SW 1271 (cell line): ENCODE measurements at places on chromosomes 16 and 17.

- no peak for DNase-seq
These were observed 6.7 kb upstream of the GOSR2 start for GRCh38 chr17:46916211-46916610.

GRCh38 chr17:44933824-44934744, 13.5 kb downstream of the KIF18B start:
- no peak for DNase-seq

DNA sequence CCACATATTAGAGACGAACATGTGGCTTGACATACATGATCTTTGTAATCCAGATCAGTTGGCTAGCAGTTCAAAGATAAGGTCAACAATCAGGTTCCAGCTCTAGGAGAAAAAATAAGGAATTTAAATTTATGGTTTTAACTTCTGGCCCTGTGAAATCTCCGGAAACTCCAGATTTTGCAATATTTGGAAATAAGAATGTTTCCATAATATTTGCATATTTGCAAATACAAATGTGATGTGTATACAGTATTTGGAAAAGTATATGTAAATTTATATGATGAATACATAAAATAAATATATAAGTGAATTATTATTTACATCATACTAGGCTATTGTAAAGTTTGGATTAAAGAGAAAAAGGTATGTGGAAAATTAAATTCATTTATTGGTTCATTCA, 97.1 kb downstream of the KCNJ2 start:
- DNase-seq, result no peak

GRCh38 chr17:4175921-4176807, 33.2 kb downstream of the CYB5D2 start:
- DNase-seq, result no peak

DNA sequence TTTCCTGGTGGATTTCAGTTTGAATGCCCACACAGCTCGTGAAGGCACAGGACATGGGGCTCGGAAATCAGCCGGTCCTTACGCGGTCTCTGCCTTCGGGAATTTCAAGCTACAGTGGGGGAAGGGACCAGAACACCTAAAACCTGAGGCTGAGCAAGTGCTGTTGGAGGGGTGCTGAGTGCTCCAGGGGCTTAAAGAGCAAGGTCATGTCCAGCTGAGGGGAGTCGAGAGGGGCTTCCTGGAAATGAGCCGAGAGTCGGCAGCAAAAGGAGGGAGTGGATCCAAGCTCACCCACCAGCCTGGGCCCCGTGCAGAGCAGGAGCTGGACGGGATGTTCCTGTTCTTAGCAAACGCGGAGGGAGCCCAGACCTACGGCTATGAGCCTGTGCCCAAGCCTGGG, 73.2 kb upstream of the RPL38 start:
- no peak for DNase-seq

- DNase-seq, result no peak
These were observed 392 bp downstream of the ZSCAN32 start for GRCh38 chr16:3400446-3400778.

DNA sequence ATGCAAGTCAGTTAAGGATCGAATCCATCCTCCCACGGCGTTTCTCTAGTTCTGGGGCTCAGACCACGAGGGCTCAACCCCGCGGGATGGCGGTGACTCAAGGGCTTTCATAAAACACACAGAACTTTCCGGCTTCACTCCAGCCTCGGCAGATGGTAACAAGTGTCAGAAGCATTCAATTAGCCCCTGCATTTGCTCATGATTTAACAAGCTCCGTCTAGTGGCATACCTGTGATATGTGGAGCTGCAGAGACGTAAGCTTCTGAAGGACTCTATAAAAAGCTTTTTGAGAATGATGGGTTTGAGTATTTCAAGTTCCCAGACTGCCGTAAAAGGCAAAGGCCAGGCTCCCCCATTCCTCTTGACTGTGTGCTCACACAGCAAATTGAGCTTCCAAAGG, 91.3 kb upstream of the SEC14L1 start:
- DNase-seq, result no peak

GRCh38 chr17:69450131-69450530, 35.6 kb downstream of the MAP2K6 start:
- no peak for DNase-seq

GRCh38 chr17:42193216-42193968, 902 bp downstream of the GHDC start:
- no peak for DNase-seq

- DNase-seq, result no peak
These were observed 5.8 kb downstream of the P2RX5 start for GRCh38 chr17:3690094-3690715.

DNA sequence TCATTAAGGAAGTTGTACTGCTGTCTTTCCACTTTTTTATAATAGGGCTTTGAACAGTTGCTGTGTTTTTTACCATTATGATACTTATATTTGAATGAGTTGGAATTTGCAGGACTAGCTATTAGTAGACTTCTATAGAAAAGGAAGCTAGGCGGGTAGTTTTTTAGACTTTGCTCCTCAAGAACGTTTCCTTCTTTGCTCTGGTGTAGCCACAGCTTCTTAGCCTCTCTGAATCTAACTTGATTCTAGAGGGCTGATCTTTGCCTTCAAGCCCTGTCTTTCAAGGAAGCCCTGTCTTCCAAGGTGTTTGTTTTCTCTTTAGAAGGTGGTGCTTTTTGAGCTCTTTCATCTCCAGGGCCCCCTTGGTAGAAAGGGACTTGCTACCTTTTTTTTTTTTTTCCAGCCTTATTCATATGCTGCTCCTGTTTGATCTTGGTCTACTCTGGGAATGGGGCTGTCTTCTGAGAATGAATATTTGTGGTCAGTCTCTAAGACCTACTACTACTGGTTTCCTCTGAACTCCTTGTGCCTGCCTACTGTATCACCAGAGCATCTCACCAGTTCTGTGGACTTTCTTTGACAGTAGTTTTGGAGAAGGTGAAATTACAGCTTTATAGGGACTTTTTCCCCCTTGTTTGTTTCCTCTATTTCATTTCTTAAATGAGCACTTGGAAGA, 52.3 kb upstream of the RASL10B start:
- DNase-seq, result no peak

DNA sequence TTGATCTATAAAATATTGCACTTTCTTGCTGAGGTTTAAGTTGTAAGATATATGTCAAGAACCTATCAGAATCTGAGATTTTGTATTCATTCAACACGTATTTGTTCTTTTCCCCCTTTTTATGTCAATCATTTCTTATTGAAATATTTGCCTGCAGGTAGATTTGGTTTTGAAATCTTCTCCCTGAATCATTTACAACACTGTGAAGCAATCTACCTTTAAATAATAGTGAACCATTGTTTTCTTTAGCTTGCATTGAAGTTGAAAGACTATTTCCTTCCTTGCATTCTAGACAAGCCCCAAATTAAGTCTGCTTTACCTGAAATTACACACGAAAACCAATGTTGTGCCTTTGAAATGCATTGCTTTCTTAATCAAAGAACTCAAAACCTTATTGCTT, 460.2 kb downstream of the KIF2B start:
- no peak for DNase-seq

- no peak for DNase-seq
These were observed 12.2 kb downstream of the RPL19 start for GRCh38 chr17:39212195-39212810.

DNA sequence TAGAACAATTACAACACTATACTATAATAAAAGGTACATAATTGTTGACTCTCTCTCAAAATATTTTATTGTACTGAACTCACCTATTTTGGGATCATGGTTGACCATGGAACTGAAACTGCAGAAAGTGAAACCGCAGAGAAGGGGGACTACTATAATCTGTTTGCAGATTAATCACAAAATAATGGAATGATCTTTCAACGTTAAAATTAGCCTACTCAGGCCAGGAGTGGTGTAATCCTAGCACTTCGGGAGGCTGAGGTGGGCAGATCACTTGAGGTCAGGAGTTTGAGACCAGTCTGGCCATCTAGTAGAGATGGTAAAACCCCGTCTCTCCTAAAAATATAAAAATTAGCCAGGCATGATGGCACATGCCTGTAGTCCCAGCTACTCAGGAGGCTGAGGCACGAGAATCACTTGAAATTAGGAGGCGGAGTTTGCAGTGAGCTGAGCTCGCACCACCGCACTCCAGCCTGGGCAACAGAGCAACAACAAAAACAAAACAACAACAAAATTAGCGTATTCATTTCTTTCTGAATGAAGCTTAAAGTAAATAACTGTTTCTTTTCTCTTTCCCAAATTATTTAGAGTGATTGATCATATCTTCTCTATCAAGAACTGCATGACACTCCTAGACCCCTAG, 45.6 kb downstream of the IKZF3 start:
- DNase-seq, result no peak

GRCh38 chr16:71628810-71629209, 2.8 kb downstream of the MARVELD3 start:
- DNase-seq, result no peak

DNA sequence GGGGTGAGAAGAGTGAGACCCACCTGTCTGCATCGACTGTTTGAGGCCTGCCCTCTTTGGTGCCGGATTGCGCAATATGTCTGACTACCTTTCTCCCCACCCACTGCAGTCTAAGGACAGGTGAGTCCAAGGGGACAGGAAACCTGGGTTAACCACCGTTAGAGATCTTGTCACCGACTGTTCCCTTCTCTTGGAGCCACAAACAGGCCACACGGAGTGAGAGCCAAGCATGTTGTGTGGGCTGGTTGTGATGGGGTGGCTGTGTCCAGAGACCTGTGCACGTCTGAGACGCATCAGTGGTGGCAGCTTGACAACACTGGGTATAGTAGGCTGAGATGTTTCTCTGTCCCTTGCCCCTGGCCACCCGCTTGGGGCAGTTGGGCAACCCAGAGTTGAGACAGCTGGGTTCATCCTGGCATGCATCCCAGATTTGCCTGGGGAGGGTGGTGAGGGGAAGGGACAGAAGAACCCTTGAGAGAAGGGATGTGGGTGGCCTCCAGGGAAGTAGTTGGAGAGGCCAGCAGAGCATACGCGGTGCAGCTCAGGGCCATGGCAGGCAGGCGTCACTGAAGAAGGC, 21.4 kb downstream of the MPRIP start:
- no peak for DNase-seq

GRCh38 chr16:88356727-88357199, 26.0 kb upstream of the ZNF469 start:
- no peak for DNase-seq

DNA sequence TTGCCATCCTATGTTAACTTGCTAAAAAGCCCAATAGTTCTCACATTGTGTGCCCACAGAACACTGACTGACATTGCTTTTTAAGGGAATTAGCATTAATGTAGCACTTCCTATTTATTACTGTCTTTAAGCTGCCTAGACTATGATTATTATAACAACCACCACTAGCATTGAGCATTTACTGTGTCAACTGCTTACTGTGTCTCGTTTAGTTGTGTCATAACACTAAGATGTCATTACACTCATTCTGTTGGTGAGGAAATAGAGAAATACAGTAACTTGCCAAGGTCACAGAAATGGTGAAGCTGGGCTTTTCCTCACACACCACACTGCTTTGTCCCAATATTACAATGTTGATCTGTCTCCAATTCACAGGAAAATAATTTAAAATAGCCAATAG, 30.2 kb downstream of the TRIM25 start:
- no peak for DNase-seq

DNA sequence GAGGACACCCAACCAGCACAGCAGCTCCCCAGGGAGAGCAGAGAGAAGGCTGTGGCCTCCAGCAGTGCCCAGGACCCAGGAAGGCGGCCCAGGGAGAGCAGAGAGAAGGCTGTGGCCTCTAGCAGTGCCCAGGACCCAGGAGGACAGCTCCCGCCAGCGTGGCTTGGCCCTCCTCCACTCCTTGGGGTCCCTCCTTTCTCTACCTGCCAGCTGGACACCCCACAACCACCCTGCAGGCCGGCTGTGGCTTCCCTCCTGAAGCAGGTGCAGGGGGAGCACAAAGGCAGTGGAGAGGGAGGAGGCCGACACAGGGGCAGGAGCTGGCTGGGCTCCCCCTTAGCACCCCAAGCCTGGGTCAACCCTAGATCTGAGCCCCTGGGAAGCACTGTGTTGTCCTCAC, 54.1 kb upstream of the FASN start:
- no peak for DNase-seq

DNA sequence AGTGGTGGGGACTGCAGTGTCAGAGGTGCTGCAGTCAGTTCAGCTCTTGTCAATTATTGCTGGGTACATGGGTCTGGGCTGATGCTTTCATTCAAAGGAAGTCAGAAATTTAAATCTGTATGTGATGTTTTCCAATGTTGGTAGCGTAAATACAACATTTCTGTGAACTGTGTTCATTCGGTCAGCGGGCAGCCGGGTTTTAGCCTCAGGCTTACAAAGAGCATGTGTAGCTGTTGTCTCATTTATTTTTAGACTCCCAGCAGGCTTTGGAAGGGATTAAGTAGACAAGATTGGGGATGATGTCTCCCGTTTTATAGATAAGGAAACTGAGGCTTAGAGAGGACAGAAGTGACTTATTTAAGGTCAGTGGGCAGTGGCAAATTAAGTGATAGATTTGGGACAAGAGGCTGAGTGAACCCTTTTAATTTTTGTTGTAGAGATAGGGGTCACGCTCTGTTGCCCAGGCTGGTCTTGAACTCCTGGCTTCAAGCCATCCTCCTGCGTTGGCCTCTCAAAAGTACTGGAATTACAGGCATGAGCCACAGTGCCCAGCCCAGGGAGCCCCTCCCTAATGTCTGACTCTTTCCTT, 8.1 kb downstream of the AQP8 start:
- DNase-seq, result no peak

- no peak for DNase-seq
These were observed 30.3 kb downstream of the CDK5RAP3 start for GRCh38 chr17:48001197-48001596.

DNA sequence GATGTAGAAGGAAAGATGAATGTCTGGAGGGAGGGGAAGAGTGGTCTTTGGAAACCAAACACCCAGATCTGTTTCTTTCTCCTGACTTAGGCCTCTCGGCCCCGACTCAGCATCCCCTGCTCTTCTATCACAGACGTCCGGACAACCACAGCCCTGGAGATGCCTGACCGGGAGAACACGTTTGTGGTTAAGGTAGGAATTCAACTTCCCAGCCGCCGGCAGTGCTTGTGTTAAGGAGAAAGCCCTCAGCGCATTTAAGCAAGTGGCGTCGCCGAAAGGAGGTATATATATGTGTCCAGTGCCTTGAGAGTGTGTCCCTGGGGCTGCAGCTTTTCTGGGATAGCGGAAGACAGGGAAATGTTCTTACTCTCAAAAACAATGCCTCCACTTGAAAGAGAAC, 3.6 kb downstream of the SH2B1 start:
- no peak for DNase-seq

DNA sequence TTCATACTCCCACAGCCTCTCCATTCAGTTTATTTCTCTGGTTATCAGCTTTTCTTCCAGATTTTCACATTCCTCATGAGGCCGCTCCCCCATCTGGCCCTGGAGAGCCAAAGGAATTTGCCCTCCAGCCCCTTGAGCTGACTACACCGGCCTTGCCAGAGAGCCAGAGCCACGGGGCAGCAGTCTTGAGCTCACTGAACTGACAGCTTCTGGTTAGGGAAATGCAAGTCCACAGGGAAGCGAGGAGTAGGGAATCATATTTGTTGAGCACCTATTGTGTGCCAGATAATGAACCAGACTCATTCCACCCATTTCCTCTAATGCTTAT, 102.4 kb downstream of the ABCC12 start:
- no peak for DNase-seq
